ENCODE measurements at places on chromosomes 7 and 10.

GRCh38 chr10:6254201-6254600 lies 51.5 kb downstream of the PFKFB3 start:
- no peak for DNase-seq

DNA sequence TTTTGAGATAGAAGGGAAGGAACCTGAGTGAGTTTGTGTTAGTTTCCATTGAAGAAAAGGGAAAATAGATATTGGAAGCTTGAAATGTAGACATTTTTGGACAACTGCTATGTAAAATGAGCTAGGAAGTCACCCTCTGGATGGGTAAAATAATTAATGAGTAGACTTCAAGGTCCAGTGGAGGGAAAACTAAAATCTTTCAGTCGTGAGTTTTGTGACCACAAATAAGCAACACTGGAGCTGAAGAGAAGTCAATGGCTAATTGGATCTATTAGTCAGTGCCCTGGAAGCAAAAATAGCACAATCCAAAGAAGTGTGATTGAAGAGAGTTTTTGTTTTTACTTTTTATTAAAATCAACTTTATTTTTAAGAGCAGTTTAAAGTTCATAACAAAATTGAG lies 123.4 kb downstream of the MYO3A start:
- no peak for DNase-seq

GRCh38 chr7:69260023-69260422 lies 338.3 kb upstream of the AUTS2 start:
- no peak for DNase-seq

GRCh38 chr7:47422611-47423010 lies 159.3 kb downstream of the TNS3 start:
- no peak for DNase-seq

GRCh38 chr10:132910901-132911785 lies 31.2 kb downstream of the CFAP46 start:
- DNase-seq: no peak

- DNase-seq: no peak
These were observed 186.6 kb upstream of the CELF2 start for GRCh38 chr10:10831085-10831484.

- DNase-seq: no peak
These were observed 470.3 kb downstream of the AUTS2 start for GRCh38 chr7:70068531-70068930.

DNA sequence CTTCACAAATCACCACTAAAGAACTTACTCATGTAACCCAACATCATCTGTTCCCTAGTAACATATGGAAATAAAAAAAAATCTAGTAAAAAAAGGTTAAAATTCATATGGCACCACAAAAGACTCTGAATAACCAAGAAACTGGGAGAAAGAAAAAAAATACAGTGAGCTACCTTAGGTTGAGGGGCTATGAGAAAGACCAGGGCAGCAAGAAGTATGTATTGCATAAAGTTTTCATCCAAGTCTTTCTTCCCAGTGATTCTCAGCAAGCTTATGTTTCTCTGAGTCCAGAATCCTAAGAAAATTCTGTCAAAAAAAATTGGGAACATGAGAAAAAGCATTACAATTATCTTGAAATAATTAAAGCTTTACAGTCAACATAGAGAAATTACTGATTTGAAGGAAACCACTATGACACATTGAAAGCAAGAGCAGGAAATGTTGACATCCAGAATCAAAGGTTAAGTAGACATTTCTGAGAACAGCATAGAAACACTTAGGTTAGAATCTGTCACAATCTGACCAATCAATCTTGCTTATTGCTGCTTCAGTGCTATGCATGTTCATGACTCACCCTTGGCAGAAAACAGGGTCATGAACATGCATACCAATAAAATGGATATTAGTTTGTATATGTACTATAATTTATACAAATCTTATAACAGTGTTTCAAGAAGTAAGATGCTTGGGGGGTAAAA lies 494.0 kb upstream of the POT1 start:
- DNase-seq: no peak

DNA sequence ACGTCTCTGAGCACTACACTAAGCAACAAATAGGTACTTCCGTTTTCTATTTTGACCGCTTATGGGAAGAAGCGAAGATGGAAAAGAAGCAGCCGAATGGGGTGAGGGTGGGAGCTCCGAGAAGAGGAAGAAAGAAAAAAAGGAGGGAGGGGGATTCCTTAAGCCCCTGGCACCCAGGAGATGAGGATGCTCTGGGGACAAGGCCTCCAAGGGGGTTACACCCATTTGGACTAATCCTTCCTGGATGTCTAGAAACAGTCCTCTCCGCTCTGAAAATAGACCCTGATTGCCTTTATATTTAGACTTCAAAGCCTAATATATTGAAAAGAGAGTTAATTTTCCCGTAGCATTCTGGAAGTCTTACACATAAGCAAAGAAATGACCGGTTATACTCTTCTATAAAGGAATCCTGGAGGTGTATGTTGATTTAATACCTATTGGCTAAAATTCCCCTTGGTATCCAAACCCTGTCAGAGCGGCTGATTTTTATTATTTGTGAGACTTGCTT lies 676 bp upstream of the HTR7 start:
- no peak for DNase-seq

DNA sequence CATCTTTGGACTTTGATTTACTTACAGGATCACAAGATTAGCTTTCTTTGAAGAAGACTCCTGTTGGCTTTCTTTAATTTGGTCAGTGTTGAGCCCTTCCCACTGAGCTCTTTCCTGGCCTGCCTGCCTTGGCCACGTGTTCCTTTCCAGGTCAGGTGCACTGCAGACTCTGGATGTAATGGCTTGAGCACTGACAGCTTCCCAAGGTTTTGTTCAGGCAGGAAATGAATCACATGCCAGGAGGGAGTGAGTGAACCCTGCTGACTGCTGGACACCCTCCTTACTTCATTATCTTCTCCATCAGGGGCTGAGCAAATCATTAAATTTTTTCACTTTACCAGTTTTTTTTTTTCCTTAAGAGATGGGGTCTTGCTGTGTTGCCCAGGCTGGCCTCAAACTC lies 29.8 kb downstream of the SNX10 start:
- no peak for DNase-seq

GRCh38 chr7:24854866-24855265 lies 97.6 kb upstream of the GSDME start:
- DNase-seq: no peak

- DNase-seq: no peak
These were observed 610.2 kb downstream of the AUTS2 start for GRCh38 chr7:70208236-70209063.

DNA sequence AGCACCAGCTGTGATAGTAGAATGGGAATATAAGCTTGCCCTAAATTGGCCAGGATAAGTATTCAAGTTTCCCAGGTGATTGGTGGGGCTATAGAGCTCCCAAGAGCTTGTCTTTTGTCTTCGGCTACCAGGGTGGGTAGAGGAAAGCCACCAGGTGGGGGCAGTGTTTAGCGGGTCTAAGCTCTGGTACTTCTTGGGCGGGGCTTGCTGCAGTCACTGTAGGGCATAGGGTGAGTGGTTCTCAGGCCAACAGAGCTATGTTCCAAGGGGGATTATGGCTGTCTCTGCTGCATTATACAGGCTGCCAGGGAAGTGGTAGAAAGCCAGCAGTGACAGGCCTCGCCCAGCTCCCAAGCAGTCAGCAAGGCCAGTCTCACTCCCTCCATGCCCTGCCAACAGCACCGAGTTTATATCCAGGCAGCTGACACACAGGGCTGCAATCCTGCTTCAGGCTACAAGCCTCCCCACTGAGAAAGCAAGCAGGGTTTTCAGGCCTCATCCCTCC lies 110.7 kb downstream of the ZNF467 start:
- DNase-seq: no peak

DNA sequence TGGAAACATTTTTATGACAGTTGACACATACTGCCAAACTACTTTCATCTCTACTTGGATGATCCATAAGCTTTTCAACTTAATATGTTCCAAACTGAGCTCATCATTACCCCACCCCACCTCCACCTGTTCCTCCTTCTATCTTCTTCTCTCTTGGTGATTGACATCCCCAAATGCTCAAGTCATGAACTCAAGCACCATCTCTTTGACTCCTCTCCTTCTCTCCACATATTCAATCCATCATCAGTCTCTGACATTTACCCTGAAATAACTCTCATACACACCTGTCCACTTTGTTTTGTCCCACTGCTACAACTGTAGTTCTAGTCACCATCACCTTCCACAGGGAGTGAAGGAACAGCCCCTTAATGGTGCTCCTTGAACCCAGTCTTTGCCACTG lies 43.3 kb downstream of the SGCE start:
- no peak for DNase-seq

DNA sequence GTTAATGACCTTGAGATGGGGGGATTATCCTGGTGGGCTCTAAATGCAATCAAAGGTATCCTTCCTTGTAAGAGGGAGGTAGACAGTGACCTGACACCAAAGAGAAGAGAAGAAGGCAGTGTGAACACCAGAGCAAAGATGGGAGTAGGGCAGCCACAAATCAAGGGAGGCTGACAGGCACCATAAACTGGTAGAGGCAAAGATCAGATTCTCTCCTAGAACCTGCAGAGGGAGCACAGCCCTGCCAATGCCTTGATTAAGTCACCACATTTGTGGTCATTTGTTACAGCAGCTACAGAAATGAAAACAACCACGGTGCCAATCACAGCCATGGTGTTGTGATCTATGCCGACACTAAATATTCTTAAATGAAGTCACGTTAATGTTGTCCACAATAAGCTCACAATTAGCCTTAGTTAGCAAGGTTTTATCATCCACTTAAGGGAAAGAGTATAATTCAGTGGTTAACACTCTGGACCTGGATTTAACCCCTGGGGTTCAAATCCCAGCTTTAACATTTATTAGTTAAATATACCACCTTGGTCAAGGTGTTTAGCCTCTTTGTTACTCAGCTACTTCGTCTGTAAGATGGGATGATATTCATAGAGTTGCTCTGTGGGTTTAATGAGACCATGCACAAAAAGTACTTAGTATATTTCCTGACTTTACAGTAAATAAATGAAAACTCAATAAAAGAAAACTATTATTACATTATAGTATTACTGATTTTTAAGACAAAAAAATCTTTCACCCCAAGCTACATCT lies 70.8 kb downstream of the SGMS1 start:
- no peak for DNase-seq

GRCh38 chr10:116780691-116781205 lies 38.4 kb upstream of the HSPA12A start:
- DNase-seq: no peak

- no peak for DNase-seq
These were observed 109.2 kb downstream of the ANK3 start for GRCh38 chr10:60280475-60280874.

DNA sequence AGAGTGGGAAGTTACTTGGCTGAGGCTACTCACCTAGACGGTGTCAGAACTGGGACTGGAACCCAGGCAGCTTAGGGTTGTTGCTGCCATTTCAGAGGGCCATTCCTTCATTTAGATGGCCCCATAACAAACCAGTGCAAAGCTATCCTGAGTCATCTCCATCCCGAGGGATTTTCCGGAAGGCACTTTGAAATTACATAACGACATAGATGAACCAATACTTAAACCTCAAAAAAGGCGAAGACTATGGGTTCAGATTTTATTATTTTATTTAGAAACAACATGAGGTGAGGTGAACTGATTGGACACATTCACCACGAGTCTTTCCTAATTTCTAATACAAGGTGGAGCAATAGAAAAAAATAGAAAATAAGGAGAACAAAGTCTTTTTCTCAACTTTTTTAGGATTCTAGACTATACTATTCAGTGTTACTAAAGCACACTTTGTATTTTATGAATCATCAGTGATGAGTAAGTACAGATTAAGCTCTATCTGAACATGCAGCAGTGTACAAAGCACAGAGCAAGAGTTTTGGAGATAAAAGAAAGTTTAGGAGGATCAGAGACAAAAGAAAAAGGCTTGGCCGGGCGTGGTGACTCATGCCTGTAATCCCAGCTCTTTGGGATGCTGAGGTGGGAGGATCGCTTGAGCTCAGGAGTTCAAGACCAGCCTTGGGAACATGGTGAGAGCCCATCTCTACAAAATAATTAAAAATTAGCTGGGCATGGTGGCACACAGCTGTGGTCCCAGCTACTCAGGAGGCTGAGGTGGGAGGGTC lies 79.5 kb upstream of the SVIL start:
- no peak for DNase-seq

DNA sequence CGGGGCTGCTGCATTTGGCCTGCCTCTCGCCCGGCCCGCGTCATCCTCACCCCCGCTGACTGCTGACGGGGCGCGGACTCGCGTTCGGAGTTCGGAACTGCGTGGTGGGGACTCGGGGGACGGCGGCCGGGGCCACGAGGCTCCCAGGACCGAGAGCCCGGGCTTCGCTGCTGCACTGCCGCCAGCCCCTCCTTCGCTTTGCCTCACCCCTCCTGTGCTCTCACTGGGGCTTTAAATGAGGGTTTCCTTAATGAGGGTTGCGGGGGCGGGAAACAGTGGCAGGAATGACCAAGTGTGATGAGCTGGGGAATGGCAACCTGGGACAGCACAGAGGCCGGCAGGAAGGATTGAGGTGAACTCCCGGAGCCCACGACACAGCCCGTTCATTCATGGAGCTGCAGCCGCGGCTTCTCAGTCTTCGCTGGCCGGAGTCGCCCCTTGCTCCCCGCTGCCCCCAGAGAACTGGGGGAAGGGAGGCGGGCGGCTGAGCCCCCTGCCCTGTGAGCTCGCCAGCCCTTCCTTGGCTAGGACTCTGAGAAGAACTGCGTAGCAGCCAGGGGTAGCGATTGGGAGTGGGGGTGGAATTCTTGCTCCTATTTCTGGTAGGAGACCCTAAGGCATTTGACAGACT lies 1.5 kb upstream of the LRRC4 start:
- no peak for DNase-seq

GRCh38 chr10:92094960-92095359 lies 171.4 kb downstream of the BTAF1 start:
- DNase-seq: no peak
